Osteocyte (in vitro differentiated cells): ENCODE measurements at places on chromosomes 6 and 20.

DNA sequence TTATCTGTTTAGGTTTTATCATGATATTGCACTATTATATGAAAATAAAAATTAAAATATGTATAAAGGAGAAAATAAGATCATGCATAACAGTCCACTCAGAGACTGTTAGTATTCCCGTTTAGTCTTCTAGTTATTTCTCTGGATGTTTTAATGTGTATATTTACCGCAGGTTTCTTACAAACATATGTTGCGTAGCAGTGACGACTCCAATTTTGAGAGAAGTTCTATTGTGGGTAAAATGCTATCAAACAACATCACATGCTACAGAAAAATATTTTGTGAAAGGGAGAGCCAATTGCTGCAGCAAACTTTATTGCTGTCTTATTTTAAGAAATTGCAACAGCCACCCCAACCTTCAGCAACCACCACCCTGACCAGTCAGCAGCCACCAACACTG is 72.4 kb upstream of the NXT1 start:
- no peak for DNase-seq

- DNase-seq, result no peak
These were observed 37.2 kb upstream of the PLCB1 start for GRCh38 chr20:8094850-8095249.

- no peak for DNase-seq
These were observed 73.8 kb upstream of the TULP1 start for GRCh38 chr6:35586542-35586941.

DNA sequence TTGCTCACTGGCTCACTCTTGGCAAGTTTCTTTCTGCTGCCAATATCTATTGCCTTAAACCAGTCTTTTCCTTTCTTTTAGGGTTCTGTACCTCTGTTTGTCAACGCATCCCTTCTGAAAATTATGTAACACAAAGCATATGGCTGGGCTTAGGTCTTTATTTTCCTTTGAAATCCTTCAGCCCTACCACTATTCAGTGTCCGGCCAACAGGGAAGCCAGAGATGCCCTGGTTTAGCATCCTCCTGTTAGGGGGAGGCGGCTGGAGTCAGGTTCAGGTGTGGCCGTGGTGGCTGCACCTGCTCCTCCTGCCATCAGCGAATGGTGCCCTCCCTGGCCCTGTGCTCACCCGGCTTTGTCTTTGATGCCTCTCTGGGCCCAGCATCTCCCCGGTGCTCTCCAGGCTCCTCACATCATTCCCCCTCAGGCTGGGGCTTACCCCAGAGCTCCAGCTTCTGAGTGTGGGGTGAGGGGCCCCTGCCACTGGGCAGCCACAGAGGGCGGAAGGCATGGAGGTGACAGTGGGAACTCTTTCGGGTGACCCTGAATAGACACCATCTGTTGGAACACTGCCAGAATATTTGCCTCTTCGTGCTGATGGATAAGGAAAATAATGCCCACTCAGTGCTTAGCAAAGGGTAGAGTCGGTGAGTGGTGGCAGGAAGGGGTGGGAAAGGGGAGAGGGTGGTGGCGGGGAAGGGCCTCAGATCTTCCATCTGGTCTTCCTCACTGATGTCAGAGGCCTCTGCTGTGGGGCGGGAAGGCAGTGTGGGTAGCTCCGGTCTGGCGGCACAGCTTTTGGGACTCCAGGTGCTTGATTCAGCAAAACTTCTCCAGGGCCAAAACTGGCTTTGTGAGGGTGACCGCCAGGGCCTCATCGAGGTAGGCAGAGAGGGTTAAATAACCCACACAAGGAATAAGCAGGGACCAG is 97.2 kb downstream of the DACT2 start:
- no peak for DNase-seq

DNA sequence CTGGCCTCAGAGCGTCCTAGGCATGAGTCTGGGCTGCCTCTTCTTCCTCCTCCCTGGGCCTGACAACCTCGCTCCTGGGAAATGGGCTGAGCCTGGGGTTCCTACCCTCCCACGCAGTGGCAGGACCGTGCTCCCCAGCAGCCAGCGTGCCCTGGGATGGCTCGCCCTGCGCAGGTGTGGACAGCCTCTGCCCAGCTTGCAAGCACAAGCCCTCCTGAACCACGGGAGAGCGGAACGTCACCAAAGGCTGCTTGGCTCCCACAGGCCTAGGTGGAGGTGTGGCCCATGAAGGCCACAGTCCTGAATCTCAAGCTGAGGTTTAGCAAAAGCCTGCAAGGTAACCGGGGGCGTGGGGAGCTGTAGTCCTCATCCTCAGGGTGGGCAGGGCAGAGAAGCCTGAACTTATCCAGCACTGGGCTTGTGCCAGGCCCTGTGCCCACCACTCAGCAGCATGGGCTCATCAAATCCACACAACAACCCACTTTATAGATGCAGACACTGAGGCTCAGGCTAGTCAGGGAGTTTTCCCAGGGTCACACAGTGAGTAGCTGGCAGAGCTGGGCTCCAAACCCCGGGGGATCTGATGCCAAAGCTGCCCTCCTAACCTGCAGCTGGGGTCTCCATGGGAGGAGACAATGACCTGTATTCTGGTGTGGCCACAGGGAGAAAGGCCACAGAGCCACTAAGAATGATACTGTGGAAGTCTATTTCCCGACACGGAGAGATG is 25.3 kb downstream of the RBM38 start:
- DNase-seq, result no peak

- no peak for DNase-seq
These were observed 39.7 kb upstream of the COL10A1 start for GRCh38 chr6:116165596-116165995.

DNA sequence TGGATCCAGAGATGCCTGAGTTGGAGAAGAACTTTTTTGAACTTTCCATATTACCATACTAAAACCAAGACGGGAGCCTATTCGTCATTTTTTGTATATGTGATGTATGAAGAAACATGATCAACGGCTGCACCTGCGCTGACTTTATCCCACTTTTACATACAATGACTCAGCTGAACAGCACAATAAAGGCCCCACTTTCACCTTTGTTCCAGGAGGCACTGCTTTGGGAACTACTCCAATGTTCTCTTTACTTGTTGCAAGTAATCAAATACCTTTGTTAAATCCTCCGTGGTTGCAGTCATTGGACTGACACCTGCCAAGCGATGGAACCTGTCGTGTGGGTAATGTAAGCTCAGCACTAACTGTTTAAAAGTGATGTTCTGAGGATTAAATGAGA is 17.3 kb upstream of the BTN3A2 start:
- DNase-seq, result no peak

DNA sequence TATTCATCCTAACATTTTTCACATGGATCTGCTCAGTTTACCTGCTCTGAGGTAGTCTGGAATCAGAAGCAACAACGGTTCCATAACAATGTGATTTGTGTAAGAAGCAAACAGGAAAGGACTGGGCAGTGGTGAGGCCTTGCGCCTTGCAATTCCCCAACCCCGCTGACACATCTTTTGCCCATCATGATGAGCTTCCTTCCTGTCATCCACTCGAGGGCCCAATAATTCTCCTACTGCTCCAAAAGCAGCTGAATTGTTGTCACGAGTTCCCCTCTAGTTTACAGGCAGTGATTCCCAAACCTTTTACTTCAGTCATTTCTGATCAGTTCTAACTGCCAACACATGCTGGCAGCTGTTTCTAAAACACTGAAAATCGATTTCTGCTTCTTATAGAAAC is 22.9 kb downstream of the STX7 start:
- DNase-seq, result no peak

DNA sequence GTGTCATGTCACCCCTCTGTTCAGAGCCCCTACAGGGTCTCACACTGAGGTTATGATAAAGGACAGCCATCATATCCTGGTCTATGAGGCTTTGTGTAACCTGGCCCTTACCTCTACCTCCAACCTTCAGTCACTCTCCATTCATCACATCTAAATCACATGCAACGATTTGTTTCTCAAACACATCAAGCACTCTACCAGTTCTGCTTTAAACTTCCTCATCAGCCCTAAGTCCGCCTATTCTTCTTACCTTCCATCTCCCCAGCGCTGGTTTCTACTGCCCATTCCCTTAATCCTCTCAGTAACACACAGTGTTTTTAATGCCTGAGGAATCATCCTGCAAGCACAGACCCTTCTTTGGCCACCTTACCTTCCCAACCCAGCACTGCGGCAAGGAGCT is 17.9 kb upstream of the BACH2 start:
- DNase-seq, result no peak

DNA sequence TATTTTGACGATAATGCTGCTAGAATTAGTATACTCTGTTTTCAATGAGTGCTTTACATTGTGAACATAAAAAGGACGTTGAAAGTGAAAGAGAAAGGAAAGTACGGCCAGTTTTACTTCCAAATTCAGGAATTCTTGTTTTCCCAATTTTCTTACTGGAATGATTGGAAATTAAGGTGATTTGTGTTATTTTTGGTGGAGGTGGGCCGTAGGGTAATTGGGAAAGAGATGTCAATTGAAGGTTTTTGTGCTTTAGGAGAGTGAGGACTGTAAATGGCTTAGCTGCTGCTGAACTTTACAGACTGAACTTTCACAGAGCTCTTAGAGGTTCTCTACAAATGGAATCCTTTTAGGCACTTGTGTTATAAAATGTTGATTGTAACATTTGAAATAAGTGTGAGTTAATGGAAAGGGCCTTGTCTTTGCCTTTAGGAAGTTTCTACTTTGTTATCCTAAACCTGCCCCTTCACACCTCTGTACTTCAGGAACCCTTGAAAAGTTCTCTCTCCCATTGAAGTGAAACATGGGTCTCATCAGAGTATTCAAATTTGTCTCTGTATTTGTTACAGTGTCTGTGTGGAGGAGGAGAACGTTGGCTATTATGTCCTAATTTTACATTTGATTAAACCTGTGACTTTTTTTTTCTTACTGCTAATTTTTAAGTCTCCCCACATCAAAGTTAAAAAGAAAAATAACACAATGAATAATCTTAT is 256.4 kb downstream of the ARID1B start:
- DNase-seq, result no peak

GRCh38 chr20:54456961-54457360 is 18.4 kb upstream of the DOK5 start:
- DNase-seq, result no peak

DNA sequence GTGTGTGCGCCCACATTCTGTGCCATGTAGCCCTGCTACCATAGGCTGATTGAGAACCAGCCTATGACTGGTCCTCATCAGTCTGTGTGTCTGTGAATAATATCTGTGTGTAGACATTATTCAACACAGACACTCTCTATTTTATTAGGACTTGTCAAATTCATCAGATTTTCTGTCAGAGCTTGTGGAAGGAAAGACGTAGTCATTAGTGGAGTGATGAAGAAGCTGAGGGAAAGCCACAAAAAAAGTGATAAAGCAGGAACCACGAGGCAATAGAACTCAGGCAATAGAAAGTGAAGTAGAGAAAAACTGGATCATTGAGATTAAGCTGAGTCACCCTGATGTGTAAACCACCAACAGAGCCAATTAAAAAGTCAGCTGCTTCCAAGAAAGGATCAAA is 122.2 kb upstream of the MARCKS start:
- DNase-seq, result no peak

- no peak for DNase-seq
These were observed 727 bp downstream of the EDEM2 start for GRCh38 chr20:35146299-35146919.

DNA sequence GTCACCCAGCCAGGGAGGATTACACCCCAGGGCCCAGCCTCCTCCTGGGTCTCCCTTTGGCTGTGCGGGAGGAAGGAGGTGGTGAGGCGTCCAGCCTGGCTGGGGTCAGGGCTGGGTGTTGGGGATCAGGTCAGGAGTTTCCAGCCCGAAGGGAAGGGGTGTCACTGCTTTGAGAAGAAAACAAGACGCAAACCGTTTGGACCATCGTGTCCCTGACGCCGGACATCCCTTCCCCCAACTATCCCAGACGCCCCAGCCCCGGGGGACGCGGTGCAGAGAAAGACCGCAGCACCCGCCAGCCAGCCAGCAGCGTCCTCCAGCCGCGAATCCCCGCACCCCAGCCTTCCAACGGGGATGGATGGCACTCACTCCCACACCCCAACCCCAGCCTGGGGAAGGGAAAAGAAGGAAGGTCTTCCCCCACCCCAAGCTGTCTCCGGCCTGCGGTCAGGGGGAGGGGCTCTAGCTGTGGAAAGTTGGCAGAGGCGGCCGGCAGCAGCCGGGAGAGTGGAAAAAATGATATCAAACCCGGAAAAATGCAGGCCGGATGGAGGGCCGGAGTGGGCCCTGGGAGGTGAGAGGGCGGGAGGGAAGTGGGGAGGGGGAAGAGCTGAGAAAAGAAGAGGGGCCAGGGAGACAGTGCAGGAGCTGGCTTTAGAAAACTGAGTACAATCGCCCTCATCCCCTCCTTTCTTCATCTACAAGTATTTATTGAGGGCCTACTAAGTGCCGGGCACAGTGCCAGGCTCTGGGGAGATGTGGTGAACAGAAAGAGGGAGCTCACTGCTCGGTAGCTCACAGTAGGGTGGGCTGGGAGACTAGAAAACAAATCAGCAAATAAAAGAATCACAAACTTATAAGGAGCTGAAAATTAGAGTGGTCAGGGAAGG is 10.6 kb downstream of the REM1 start:
- no peak for DNase-seq

DNA sequence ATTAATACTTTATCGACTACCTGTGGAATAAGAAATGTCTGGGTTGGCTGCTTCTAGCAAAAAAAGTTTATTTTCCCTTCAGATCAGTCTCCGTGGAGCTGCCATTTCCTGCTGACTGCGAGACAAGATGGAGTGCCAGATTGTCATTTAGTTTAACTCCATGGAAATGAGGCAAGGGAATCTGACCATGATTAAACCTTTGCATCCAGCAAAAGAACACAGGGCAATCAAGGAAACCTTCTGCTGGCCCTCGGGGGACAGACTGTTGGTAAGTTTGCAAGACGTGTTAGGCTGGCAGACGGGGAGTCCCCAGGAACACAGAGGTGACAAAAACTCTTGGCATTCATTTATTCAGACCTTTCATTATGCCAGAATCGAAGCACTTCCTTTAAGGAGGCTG is 52.2 kb upstream of the SPACA1 start:
- no peak for DNase-seq

DNA sequence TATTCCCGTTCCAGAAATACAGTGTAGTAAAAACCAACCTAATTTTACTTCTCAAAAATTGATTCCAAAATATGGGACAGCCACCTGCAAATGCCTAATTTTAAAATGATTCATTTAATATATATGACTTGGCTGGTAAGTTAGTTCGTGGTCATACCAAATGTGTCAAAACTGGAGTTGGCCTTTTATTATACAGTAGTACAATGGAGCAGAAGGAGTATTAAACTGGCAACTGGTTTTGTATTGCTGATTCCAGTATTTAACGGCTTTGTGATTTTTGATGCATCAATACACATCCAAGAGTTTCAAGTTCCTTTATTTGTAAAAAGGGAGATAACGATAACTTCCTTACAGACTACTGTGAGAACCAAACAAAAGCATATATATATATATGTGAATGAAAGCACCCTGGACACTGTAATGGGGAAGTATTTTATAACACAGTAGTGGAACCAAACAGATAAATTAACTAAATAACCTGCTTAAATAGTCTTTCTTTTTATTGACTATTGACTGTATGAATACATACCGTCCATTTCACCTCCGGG is 24.8 kb downstream of the SAMHD1 start:
- no peak for DNase-seq

- no peak for DNase-seq
These were observed 127.4 kb upstream of the FAM83B start for GRCh38 chr6:54719131-54719530.
